ENCODE measurements at places on chromosomes 4 and X. TPM values are rescaled to one million over a fixed set of nuclear protein-coding genes. Genes with fewer than 3 reads are reported as not detected.

The PDCL2 gene
- not detected for total RNA-seq

The ACOX3 gene
- 10.7 TPM for total RNA-seq

The GPR34 gene
- total RNA-seq: not detected

The NAP1L3 gene
- 4.9 TPM for total RNA-seq

The MGARP gene
- total RNA-seq: not detected

The PFKFB1 gene
- total RNA-seq: 0.18 TPM

The FANCB gene
- total RNA-seq: 3.6 TPM

DNA sequence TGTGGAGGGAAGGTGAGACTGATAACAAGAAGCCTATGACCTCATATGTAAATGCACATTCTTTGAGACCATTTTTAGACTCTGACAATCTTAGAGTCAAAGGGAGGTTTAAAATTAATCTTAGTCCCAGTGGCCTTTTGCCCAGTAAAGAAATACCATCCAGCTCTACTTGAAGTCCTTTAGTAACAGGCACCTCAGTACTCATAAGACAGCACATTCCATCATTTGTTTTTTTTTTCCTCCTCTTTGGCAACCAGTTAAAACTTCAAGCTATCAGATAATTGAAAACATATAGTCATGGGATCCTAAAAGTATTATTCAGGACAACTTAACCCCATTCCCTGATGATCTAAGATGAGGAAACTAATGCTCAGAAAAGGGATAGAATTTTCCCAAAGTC is 4.6 kb downstream of the EDA2R start:
- no peak for DNase-seq

DNA sequence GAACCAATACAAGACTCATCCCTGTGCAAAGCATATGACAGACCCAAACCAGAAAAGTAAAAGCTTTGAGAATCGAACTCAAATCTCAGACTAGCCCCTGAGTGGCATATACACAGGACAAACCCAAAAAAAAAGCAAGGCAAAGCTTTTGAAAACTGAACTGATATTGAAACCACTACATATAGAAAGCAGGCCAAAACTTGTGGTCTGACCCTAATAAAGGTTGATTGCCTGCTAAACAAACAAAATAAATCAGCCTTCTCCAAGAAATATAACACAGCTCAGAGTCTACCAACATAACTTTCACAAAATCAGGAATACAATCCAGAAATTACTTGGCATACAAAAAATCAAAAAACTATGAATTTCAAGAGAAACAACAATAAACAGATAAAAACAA is 40.3 kb downstream of the LRBA start:
- DNase-seq: no peak

DNA sequence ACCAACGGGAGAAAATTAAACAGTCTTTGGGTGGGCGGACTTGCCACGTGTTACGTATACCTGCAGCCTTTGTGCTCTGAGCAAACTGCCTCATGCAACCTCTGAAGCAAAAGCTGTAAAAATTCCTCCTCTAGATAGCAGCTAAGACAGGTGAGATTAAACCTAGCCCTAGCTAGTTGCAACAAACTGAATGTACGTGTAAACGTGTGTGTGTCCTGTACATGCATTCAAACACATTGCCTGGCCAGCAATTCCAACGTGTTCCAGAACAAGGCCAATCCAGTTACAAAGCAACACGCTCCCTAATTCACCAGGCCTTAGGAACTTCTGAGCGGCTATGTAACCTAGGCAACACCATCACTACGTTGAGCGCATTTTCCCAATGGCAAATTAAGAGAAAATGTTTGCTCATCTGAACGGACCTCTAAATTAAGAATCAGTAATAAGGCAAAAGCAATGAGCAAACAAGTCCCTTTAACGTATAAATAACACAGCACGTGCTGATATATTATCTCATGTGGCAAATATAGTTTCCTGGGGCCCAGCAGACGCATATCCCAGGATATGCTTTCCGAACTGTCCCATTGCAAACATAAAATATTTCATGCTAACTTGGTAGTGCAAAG is 792 bp downstream of the PPID start:
- no peak for DNase-seq

GRCh38 chrX:113305496-113305895 is 464.9 kb upstream of the AMOT start:
- no peak for DNase-seq

DNA sequence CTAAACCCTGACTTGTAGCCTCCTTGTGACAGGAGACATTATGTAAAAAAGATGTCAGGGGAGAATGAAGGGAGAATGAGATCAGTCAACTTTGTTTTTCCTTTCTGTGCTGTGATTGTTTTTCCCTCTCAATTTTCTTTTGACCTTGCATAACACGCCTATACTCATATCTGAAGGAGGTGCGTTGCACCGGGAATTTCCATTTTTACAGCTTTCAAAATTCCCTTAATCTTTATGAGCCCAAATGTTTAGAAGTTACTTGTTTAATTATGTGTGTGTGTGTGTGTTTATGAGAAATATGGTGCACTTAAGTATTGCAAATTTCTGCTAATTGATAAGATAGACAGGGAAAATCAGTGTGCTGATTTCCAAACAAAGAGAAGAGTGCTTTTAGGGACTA is 21.6 kb downstream of the SYNPO2 start:
- no peak for DNase-seq

GRCh38 chr4:143882892-143883291 is 22.5 kb downstream of the GYPE start:
- DNase-seq: no peak

DNA sequence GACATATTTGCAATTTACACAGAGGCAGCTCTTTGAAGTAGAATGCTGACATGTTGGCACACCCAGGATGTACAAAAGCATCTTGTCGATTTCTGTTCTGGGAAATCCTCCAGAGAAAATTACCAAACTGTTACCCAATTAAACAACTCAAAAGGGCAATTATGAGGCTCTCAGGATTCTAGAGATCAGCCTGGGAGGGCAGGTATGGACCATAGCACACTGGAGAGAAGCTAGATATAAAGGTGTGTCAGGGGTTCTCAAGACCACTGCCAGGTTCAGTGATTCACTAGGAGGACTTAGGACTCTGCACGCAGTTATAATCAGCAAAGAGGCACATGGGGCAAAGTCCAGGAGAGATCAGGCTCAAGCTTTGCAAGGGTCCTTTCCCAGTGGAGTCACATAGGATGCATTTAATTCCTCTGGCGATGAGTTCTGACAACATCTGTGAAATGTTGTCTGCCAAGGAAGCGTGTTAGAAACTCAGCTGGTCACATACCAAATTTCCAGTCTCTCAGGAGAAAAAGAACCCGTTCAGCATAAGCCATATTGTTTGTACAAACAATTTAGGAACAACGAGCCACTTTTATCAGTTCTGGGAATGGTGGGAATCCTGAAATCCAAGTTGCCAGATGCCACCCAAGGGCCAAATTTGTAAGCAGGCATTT is 100.8 kb downstream of the SYTL5 start:
- no peak for DNase-seq

All from T-cell (primary cell).